ENCODE measurements at places on chromosomes 12 and 14.

- DNase-seq, result no peak
Observed at GRCh38 chr12:52787324-52788191, 8.4 kb downstream of the KRT3 start.

- DNase-seq, result no peak
Observed at GRCh38 chr14:75470238-75470797, 42.5 kb downstream of the JDP2 start.

GRCh38 chr12:4041187-4041885, 168.1 kb upstream of the PARP11 start:
- no peak for DNase-seq

DNA sequence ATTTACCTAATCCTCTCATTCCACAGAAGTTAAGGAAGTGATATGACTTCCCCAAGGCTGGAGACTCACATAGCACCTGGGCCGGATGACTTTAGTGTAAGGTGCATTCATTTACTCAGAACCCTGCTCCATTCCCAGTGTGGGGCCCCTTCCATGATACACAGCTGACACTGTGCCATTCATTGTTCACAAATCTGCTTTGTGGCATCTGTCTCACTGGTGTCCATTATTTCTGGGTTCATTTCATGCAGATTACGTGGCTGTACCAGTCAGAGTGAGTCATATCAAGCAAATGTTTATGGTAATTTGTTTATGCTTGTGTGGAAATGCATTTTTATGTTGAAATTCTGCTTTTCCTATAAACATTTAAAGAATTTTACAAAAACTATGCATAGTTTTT, 5.2 kb downstream of the ANO4 start:
- DNase-seq, result no peak

- DNase-seq, result no peak
Observed at GRCh38 chr12:65822732-65823512, 1.4 kb upstream of the HMGA2 start.

DNA sequence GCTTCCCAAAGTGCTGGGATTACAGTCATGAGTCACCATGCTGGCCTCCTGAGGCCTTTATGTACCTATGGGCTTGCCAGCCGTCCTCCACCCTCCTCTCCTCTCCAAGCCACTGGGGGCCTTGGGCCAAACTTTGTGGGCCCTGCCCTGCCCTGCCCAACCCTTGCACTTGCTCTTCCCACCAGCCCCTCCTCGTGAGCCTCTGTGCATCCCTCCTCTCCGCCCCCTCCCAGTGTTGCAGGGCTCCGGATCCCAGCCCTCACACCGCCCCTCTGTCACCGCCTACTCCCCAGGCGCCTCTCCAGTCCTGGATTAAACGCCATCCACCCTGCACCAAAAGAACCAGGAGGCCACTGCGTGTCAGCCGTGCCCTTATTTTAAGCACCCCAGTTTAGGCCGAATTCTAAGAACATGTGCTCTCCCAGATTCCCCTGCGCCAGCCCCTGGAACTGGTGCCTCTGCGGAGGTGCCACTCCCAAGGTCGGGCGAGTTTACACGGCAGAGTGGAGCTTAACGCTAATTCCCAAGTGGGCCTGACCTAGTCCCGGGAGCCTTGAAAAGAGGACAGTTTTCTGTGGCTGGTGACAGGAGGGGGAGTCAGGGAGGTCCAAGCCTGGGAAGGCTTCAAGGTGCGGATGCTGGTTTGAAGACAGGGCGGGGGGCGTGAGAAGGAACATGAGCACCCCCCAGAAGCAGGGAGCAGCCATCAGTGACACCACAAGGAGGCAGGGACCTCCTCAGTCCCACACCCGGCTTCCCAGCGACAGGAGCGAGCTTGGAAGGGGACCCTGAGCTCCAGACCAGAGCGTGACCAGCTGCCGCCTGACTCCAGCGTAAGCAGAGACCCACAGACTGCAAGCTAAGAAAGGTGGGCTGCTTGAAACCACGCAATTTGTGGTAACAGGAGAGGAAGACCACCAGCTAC, 21.2 kb upstream of the CDCA4 start:
- no peak for DNase-seq

DNA sequence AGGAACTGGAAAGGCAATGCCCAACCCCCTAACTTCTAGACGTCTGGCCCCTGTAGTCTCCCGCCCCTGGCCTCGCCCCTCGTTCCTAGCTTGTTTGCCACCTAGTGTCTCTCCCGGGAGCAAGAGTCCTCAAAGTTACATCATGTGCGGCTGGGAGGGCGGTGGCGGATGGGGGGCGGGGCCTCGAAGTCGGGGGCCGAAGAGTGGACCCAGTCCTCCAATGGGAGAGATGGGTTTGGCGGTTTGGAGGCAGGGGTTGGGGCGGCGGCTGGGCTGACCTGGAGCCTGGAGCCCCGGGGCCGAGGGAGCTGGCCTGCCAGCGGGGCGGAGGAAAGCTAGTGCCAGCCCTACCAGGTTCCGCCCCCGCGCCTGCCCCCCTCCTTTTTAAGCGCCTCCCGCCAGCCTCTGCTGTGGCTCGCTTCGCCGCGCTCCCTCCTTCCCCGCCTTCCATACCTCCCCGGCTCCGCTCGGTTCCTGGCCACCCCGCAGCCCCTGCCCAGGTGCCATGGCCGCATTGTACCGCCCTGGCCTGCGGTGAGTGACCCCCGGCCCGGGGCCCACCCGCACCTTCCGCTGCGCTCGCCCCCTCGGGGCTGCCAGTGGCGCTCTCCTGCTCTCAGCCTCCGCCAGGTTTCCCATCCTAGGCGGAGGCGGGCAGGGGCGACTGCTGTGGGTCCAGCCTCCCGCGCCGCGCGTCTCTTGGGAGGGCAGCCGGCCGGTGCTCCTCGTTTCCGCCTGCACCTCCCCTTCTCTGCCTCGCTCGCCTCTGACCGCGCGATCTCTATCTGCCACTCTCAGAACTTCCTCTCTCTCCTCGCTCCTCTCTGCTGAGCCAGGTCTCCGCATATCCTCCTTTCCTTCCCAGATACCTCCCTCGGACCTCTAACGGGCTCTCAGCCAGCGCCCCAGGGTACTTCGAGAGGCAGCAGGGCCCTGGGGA, at the start of gene PCK2:
Gene PCK2 (plus strand): TSS at position 411 of the 940 bp plus-strand sequence. CDS start 95 bp downstream, at position 506.
- peak; percentile 83 for DNase-seq

- DNase-seq, result no peak
Observed at GRCh38 chr12:66629138-66629870, 49.6 kb downstream of the GRIP1 start.

DNA sequence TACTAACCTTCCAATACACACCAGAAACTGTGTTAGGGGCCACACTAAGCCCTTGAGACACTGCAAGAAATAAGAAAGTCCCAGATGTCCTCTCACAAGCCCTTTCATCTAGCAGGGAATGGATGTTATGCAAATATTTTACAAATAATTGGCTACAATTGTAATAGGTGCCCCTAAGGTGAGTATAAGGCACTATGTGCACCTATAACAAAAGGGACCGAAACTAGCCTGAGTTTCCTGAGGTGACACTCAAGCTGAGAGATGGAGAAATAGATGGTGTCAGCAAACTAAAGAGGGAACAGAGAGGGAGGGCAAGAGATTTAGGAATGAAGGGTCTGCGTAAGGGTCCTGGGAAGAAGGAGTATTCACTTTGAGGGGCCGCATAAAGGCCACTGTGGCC, 212.6 kb downstream of the TTC8 start:
- DNase-seq, result no peak

GRCh38 chr12:26719852-26720251, 113.1 kb downstream of the ITPR2 start:
- no peak for DNase-seq

DNA sequence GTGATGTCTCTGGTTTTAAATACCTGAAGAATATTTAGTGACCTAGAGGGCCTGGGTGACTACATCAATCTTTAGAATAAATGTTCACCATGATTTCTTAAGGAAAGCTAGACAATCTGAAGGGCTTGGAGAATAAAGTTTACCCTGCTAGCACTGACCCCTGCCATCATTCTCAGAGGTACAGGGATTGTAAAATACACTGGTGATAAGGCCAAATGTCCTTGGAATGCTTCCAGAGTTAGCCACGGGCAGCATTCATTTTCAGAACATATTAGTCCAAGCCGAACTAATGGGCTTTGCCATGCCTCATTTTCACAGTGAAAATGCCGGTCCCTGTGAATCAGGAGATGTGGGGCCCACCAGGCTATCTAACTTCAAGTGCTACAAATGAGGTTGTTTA, 1381.7 kb upstream of the SEL1L start:
- DNase-seq, result no peak

GRCh38 chr12:51403681-51404136, 12.5 kb upstream of the GALNT6 start:
- no peak for DNase-seq

DNA sequence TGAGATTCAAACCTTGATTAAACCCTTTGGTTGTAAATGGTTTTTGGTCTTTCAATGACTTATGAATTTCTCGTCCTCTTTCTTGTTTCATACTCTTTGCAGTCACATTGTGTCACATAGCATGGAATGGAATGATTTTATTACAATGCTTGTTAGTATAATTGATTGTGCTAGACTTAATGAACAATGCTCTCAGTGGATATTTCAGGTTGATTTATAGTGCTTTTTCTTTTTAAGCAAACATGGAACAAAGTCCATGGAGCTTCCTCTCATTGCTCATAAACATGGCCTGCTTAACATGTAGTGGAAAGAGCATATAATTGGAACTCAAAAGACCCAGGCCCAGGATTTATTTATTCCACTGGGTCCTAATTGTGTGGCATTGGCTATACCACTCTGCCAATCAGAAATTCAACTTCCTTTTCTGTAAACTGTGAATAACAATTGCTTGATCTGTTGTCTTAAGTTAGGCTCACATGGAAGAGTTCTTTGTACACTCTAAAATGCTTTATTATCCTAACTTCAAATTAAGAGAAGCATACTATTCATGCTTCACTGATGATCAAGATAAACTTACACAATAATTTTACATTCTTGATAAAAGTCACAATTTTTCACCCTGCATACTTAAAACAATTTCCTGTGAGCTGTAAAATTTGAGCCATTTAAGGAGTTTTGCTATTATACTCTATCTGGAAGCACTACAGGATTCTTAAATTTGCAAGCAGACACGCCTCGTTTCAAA, 370.5 kb upstream of the PDE3A start:
- no peak for DNase-seq

GRCh38 chr12:98738539-98738938, 93.4 kb downstream of the APAF1 start:
- DNase-seq, result no peak

GRCh38 chr14:52596861-52597260, 44.2 kb downstream of the GPR137C start:
- DNase-seq, result no peak

DNA sequence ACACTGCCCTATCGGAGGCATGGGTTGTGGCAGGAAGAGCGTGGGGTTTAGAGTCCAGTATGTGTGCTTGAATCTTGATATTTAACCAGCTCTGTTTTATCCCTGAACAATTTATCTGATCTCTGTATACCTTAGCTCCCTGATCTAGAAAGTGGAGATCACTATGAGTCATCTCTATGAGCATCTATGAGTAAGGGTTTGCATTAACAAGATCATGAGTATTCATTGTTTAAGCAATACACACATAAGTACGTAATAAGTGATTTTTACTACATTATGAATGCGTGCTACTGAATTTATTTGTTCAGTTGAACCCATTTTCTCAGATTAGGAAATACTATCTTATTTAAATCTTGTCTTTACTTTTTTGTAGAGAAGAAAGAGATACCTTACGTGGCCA, 49.4 kb downstream of the GPATCH2L start:
- no peak for DNase-seq

DNA sequence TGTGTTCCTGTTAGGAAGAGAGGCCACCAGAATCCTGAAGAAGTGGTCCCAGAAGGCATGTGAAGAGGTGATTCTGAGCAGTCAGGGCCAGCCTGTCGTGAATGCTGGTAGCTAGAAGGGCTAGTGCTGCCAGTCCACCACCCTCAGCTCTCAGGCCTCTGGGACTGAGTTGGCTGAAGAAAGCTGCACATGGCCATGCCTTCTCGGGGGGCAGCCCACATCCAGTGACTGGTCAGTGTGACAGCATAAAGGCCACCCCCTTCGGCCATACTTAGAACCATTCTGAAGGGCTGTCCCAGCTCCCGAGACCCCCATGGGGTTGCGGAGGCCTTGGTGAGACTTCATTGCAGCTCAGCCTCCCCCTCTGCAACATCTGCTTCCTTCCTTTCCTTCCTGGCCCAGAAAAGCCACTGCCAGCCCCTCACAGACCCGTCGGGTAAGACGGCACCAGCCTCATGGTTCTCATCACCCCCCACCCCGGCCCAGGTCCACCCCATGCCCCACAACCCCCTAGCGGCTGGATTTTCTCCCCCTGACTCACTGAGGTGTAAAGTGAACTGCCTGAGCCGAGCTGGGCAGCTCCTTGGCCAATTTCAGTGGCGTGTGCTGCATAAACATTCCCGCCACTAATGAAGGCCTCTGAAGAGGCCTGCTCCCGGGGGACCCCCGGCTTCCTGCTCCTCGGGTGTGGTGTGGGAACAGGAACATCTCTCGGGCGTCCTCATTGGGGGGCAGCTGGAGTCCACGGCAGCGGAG, 49.5 kb upstream of the DIO3 start:
- no peak for DNase-seq

DNA sequence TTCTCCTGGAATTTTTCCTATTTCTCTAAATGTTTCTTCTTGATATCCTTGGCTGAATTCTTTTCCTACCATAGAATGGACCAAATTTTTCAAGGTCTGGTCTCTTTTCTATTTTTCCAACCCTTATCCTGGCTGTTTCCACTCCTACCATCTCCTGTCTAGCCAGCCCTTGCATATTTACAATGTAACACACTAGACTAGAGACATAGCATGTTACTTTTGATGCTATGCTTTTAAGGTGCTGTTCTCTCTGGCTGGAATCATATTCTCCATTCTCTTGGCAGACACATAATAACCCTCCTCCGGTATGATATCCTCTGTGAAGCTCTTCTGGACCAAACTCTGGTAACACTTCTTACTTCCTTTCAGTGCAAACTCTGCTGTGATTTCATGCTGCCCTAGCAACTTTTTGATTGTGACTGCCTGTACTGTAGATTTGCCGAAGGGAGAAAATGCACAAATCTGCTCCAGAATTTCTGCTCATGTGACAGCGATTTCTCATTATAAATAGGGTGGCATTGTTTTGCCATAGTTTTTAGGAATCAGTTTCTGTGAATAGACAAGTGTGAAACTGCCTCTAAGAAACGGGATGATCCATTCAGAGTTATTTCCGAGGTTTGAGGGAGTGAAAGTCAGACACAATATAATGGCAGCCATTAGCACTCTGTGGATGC, 284.4 kb downstream of the MDGA2 start:
- DNase-seq, result no peak

- no peak for DNase-seq
Observed at GRCh38 chr12:25653487-25654175, 100.5 kb upstream of the LMNTD1 start.

- DNase-seq, result no peak
Observed at GRCh38 chr12:124847113-124848074, 16.3 kb downstream of the SCARB1 start.
